ENCODE measurements at places on chromosomes 11 and 22.
A peak's percentile ranks its signal among the peaks of the same experiment; 100 is the strongest.

GRCh38 chr22:22022255-22022840 lies 39.8 kb upstream of the TOP3B start:
- no peak for DNase-seq

GRCh38 chr11:102794382-102794781 lies 3.6 kb downstream of the MMP1 start:
- DNase-seq = no peak

- no peak for DNase-seq
Measured at GRCh38 chr22:36765131-36765942, 10.6 kb downstream of the IFT27 start.

- peak; percentile 37 for DNase-seq
Measured at GRCh38 chr11:121555121-121555520, 102.4 kb upstream of the SORL1-AS1 start.

GRCh38 chr11:104332110-104332509 lies 168.2 kb upstream of the PDGFD start:
- no peak for DNase-seq

DNA sequence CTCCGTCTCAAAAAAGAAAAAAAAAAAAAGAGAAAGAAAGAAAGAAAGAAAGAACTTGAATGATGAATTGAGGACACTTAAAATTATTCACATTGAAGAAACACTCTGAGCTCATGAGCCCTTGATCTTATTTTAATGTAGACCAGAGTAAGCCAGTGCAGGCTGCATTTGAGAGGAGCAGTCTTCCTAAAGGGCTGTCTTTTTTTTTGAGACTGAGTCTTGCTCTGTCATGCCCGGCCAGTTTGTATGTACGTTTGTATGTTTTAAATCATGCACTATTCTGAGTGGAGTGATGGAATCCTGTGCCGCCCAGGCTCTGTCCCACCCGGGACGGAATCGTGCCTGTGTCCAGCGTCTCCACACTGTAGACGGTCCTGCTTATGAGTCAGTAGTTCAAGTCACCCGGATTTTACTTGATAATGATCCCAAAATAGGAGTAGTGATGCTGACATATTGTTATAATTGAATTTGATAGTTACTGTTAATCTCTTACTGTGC lies 9.6 kb downstream of the FGF4 start:
- no peak for DNase-seq
